H4 (cell line): ENCODE measurements at places on chromosomes 13 and 19. TPM values are rescaled to one million over a fixed set of nuclear protein-coding genes. Genes with fewer than 3 reads are reported as not detected.
A peak's percentile ranks its signal among the peaks of the same experiment; 100 is the strongest.

GRCh38 chr13:107252428-107252827 is 684.5 kb upstream of the ARGLU1 start:
- DNase-seq = no peak

- no peak for DNase-seq
Observed at GRCh38 chr19:39217094-39217493, 13.0 kb upstream of the SYCN start.

DNA sequence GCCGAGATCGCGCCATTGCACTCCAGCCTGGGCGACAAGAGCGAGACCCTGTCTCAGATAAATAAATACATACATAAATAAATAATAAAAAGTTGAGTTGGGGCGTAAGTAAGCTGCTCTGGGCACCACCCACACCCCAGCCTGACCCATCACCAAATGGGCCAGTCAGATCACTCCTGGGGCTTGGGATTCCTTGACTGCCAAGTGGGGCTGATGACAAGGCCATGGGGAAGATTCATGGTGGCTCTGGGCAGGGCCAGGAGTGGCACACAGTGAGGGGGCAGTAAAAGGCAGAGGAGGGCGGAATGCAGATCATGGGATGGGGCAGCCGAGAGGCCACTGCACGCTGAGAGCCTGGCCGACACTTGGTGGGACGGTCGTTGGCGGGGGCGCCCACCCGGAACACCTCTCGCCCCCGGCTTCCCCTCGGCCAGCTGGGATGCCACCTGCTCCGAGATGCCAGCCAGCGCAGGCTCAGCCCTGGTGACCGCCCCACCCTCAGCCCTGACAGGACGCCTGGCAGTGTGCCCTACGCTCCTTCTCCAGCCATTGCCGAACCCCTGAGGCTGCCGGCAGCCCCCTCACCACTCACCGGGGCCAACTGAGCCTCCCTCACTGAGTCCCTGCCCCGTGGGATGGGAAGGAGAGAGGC is 10.9 kb downstream of the ZNF653 start:
- no peak for DNase-seq

The PSG3 gene
- 0.04 TPM in 1 of 2 replicates, not detected in the other for total RNA-seq

DNA sequence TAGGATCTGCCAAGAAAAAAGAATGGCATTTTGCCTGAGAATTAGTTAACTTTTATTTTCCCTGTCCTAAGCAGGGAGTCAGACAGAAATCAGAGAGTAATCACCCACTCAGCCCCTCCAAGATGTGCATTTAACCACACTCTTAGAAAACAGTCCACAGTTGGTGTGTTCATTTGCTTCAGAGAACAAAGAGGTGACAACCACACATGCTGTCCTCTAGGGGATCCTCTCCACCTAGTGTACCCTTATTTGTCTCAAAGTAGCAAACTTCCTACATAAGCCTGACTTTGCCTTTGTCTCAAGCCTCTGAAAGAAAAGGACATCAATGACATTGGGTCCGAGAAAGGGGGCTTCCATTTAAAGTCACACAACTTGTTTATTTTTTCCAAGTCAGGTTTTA is 107.0 kb upstream of the RFC3 start:
- no peak for DNase-seq

- no peak for DNase-seq
Observed at GRCh38 chr13:112903606-112904195, 65.3 kb upstream of the MCF2L start.

The FGF9 gene
- 0.56 TPM in 1 of 2 replicates, not detected in the other for total RNA-seq

The CFD gene
- total RNA-seq = 2.3 and 3.5 TPM in 2 replicates

DNA sequence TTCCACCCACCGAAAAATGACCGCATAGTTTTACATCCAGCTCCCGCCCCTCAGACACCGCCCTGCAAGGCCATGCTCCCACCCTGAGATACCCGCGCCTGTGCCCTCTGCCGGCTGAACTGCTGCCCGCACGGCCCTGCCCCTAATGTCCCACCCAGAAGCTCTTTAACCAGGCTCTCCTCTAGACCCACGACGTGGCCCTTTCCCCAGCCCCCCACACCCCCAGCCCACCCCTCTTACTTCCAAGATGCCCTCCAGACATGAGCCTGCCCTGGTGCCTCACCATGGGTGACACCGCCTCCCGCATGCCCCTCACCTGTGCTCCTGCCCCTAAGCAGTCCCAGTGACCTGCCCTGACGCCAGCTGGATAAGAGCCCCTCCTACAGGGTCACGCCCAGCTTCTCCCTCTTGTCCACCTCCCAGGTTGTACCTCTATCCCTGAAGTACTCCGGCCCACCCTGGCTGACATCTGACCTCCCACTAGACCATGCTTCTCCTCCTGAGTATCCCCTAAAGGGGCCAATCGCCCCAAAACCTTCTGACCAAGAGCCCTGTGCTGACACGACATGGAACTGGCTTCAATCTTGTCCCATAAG is 51.2 kb downstream of the COLGALT1 start:
- DNase-seq = no peak

GRCh38 chr19:14606627-14607026 is 23.7 kb downstream of the CLEC17A start:
- DNase-seq = no peak

DNA sequence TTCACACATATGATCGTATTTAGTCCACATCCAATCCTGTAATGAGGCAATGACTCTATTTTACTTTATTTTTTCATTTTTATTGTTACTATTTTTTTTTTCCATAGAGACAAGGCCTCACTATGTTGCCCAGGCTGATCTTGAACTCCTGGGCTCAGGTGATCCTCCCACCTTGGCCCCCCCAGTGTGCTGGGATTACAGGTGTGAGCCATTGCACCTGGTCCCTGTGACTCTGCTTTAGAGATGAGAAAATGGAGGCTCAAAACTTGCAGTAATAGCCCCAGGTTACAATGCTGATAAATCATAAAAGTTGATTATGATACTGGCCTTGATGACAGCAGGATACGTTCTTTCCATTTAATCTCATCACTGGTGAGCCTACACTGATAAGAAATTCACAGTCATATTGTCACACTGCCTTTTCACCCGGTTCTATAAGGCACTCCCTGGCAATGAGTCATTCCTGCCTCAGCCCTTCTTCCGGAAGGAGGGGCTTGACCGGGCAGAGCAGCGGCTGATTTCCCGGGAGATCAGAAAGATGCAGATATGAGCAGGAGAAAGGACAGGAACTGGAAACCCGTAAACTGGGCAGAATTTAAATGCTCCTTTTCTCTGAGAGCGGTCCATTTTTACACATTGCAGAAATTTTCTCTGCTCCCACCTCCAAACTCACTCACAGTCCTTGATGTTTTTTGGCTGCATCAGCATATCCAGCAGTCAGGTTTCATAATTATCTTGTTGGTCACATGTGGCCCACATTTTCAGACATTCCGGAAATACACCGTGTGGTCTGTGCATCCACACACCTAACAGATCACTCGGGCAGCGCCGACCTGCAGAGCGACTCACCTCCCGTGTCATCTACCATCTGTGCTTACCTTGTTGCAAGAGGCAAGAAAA is 616.4 kb downstream of the EFNB2 start:
- DNase-seq = peak; percentile 74

GRCh38 chr13:104098421-104098820 is 1032.2 kb upstream of the SLC10A2 start:
- DNase-seq = no peak
